Brain (organoid and tissue), 16 donors: ENCODE measurements at places on chromosomes 7 and 10.

GRCh38 chr7:131103997-131104396 lies 223.7 kb upstream of the MKLN1 start:
- DNase-seq, result no peak

GRCh38 chr7:118657391-118658005 lies 433.0 kb downstream of the ANKRD7 start:
- DNase-seq, result no peak

GRCh38 chr10:72238392-72239175 lies 22.5 kb upstream of the ASCC1 start:
- DNase-seq, result no peak

GRCh38 chr7:84083846-84084245 lies 110.7 kb downstream of the SEMA3A start:
- no peak for DNase-seq

DNA sequence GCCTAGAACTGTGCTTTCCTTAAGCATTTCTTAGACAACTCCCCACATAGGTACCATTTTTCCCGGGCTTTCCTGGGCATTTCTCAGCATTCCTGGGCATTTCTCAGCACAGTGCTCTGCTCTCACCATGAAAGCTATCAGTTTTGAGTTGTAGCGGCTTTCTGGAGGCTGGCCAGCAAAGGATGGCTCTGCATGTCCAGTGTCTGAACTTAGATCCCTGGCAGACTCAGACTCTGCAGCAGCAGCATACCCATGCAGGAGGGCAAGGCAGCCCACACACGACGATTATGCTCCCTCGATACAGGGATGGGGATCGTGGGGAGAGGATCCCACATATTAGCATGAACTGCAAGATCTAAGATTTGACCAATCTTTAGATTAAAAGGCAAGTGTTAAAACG lies 248.9 kb upstream of the MKI67 start:
- no peak for DNase-seq

DNA sequence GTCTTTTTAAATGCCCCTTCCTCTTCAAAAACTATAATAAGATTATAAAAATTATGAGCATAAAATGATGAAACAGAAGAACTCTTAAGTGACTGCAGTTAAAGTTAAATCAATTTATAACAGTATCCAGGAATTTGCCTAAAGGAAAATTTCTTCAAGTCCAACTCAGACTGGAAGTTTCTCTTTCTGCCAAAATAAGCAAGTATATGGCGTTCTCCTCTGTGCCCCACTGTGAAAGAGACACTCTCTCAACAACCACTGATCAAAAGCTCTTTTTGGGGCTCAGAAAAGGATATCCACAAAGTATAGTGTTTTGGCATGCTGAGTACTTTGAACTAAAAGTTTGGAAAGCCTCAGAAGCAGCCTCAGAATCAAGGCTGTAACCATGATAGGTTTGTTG lies 139.9 kb downstream of the SKIDA1 start:
- no peak for DNase-seq

GRCh38 chr10:17780727-17781126 lies 28.4 kb upstream of the MRC1 start:
- no peak for DNase-seq

DNA sequence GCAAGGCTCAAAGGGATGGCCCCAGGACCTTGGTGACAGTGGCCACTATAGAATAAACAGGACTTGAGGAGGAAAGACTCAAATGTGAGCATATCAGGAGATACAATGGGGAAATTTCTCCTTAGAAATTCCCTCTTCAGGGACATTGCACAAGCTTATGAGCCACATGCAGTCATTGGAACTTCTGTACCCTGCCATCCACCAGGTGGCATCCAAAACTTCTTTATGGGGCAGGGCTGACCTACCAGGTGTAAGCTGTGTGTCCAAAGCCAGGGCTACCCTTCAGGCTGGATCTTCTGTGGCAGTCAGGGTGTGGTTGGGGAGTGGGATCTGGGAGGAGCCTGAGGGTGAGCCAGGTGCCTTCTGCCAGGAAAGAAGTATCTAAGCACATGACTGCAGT lies 36.6 kb upstream of the LRRC18 start:
- DNase-seq, result peak; percentile 31

GRCh38 chr10:112461029-112461887 lies 14.2 kb downstream of the VTI1A start:
- DNase-seq, result no peak

- DNase-seq, result no peak
These were observed 724.2 kb downstream of the GATA3 start for GRCh38 chr10:8778713-8779112.

DNA sequence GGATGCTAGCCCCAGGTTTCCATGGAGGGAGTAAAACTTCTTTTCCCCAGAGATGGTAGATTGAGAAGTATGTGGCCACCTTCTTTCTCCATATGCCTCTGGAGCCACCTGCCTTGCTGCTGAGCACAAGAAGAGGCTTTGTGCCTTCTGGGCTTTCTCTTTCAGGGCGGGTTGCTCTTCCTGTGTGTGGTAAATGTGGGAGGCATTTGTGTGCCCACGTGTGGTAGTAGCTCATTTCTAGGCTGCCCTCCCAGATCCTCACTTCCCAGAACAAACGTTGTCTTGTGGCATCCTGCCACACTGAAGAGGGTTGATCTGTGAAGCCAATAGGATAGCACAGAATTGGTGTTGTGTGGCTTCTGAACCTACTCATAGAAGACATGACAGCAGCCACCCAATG lies 342.0 kb upstream of the PODXL start:
- DNase-seq, result no peak

DNA sequence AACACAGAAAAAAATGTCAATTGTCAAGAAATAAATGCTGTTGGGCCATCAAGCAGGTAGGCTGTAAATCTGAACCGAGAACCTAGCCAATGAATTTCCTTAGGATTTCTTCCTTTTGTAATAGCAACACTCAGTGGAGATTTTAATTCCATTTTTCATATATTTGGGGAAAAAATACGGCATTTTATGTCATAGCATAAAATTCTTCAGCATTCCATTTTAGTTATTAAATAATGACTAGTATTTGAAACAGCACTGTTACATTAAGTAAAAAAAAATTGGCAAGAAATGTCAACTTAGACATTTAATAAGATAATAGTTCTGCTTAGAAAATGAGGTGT lies 12.3 kb upstream of the VIM start:
- DNase-seq, result no peak

GRCh38 chr7:142308326-142308725 lies 50.5 kb upstream of the PRSS58 start:
- DNase-seq, result no peak

DNA sequence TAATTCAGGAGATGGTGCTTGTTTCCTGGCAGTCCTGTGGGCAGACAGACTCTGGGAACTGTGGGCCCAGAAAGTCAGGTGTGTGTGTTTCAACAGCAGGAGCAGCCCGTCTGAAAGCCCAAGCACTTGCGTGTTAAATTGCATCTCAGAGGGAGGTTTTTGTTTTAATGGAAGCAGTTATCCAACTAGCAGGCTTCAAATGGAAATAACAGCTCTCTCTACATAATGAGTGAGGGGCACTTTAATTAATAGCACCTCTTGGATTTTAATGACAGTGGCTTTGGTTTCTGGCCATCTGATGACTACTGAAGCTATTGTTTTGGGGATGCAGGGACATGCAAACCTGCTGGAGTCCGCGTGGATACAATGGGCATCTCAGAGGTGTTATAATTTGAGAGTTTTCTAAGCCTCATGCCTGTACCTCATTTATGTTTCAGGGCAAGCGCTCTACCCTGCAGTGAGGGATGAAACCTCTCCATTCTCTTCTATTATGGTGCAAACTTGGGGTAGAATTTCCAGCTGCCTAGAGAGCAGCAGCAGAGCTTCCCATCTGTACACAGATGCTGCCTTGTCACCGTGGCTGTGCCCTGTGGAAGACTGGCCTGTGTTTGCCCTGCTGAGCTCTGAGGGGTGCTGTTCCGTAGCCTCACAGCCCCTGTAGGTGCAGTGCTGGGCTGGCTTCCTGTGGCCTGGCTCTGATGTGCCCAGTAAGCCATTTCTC lies 206.6 kb upstream of the GPR26 start:
- DNase-seq, result no peak

DNA sequence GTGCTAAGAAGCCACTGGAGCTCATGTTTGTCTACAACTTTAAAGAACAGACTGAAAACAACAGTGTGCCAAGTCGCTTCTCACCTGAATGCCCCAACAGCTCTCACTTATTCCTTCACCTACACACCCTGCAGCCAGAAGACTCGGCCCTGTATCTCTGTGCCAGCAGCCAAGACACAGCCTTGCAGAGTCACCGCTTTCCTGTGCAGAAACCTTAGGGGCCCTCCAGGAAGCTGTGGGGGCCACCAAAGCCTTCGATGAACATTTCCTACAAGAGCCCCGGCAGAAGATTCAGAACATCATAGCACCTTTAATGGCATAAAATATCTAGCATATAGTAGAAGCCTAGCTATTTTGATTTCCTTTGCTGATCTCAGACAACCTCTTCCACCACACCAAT lies 88.0 kb upstream of the PRSS58 start:
- DNase-seq, result no peak

GRCh38 chr7:68547799-68548198 lies 1050.5 kb upstream of the AUTS2 start:
- DNase-seq, result no peak

DNA sequence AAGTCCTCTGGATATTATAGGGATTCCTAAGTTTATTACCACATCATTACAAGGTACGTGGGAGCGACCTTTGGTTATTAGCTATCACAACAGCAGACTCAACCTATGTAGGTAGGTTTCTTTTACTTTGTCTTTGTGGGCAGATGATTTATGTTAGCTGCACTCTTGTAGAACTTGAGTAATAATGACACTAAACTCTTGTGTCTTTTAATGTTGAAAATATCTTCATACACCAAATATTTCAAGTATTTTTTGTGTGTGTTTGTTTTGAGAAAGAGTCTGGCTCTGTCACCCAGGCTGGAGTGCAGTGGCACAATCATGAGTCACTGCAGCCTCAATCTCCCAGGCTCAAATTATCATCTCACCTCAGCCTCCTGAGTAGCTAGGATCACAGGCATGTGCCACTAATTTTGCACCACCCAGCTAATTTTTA lies 19.2 kb upstream of the SUPV3L1 start:
- DNase-seq, result no peak

DNA sequence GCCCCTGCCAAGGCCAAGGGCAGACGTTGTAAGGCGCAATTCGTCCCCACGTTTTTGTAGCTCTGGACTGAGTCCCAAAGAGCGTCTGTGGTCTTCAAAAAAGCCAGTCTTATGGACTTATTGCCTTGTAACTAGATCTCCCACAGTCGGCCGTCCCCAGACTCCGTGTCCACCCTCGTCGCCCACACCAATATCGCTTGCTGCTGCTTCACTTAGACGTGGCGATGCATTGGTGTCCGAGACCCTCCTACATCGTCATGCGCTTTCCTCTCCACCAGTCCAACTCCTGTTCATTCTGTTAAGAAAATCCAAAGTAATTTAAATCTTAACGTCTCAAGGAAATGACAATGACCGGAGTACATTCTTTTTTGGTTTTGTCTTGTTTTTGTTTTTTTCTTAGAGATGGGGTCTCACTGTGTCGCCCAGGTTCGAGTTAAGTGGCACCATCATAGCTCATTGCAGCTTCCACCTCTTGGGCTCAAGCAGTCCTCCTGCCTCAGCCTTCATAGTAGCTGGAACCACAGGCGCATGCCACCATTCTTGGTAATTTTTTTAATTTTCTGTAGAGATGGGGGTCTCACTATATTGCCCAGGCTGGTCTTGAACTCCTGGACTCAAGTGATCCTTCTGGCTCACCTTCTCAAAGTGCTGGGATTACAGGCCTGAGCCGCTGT lies 851 bp downstream of the KIFBP start:
- DNase-seq, result peak; percentile 43

- DNase-seq, result no peak
These were observed 103.7 kb downstream of the KCNMA1 start for GRCh38 chr10:77533887-77534278.

- no peak for DNase-seq
These were observed 765.8 kb downstream of the KCNMA1 start for GRCh38 chr10:76871697-76872295.

- no peak for DNase-seq
These were observed 38.4 kb downstream of the TWIST1 start for GRCh38 chr7:19079066-19079465.

DNA sequence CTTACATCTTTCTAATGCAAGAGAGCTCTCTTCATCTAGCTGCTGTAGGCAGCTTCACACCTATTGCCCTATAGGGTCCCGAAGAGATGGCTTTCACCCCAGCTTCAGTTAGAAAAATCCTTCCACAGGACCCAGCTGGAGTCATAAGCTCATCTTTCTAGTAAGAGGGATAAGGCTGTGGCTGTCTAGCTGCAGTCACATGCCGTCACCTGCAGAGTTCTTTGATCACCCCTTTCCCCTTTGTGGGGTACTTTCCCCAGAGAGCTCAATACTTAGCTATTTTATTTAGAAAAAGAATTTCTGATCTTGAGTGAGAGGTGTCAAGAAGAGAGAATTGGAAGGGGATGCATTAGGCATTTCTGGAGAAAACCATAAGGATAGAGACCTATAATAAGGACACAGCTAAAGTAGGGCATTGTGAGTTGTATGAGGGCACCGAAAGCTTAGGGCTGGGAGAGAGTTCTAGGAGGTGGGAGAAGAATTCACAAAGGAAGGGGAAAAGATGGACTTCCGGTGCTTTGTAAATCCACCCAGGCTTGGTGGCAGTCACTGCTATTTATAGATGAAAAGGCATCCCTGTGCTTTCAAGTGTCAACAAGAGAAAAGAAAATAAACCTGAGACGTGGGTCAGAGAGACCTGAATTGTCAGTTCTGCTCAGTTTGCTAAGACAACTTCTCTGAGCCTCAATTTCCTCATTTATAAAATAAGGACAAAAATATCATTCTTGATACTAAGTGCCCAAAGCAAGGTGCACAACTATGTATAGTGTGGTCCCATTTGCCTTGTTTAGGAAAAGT lies 11.1 kb upstream of the ST8SIA6 start:
- no peak for DNase-seq

DNA sequence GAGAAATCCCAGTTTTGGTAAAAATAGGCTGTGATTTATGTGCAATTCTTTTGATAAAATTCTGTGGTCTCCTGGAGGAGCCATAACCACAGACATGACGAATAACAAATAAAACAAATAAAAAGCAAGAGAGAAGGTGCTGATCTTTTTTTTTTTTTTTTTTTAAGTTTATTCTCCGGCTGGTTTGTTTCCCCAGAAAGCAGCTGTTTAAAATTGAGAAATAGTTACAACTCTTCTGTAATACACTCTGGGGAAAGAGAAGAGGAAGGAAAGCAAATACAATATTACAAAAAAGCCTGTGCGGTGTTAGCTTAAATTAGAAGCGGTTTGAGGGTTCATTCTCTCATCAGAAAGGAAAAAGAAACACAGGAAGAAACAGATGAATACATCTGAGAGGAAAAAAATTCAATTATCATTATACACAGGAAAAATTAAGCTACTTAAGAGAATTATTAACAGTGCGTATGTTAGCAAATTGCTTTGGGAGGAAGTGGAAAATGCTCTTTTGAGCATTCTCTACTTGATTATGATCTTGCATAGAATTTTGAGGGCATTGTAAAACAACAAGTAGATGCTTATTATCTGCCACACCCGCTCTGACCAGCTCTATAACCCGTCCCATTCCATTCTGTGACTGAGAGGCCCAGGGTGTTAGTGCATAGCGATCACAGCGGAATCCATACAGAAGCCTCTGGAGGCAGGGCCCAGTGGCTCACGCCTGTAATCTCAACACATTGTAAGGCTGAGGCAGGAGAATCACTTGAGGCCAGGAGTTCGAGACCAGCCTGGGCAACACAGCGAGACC lies 40.6 kb upstream of the WAC start:
- DNase-seq, result no peak

- DNase-seq, result peak; percentile 97
These were observed 126.5 kb downstream of the FAM107B start for GRCh38 chr10:14648005-14648765.
